ENCODE measurements at places on chromosomes 3 and 15.

- DNase-seq, result no peak
These were observed 83.6 kb upstream of the GSK3B start for GRCh38 chr3:120177707-120178306.

GRCh38 chr3:175266478-175266877 lies 407.3 kb downstream of the NAALADL2 start:
- no peak for DNase-seq

- no peak for DNase-seq
These were observed 129.4 kb downstream of the DLG1 start for GRCh38 chr3:197169028-197169427.

GRCh38 chr3:49630784-49631183 lies 43.4 kb upstream of the APEH start:
- no peak for DNase-seq

- no peak for DNase-seq
These were observed 96.5 kb upstream of the UBE2E2 start for GRCh38 chr3:23106666-23107065.

GRCh38 chr3:183532620-183533411 lies 22.7 kb downstream of the KLHL6 start:
- DNase-seq, result no peak

GRCh38 chr3:174651951-174652350 lies 207.2 kb upstream of the NAALADL2 start:
- no peak for DNase-seq

DNA sequence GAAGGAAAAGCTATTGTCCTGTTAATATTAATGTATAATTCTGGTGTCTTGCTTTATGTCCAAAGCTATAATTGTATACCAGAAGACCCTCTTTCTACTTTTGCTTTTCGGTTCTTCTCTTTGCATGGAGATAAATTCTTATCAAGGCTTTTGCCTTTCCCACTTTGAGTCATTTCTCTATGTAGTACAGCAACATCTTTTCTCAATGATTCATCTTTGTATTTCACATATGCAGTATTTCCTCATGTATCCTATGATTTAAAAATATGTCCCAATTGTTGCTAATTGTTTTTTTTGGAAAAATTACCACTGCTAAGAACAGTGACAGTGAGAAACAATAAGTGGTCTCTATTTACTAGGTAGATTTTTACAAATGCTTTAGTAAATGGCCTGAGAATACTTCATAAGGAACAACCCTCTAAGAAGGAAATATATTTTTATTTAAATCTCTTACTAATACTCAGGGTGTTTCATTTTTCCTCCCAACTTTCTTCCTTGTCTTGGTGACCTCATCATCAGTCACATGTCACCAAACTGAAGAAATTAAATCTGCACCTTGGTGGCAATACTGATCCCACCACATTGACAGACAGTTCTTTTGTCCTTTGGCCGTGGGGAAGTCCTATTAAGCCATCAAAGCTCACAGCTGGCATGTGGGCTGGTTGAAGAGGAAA lies 290.6 kb downstream of the SATB1 start:
- DNase-seq, result no peak

DNA sequence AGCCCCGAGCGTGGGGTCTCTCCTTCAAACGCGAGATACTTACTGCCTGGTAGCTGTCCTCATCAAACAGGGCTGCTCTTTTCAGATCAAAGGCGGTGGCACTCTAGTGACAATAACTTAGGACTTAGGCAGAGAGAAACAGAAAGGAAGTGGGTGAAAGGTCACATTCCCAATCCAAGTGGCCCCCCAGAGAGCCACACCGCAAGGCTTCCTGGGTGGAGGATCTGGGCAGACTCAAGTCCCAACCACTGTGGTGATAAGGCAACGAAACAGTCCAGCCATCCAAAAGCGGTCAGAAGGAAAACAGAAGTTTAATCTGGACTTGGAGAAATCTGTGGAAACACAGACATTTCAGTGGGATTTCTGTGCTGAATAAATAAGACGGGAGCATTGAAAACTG lies 227.2 kb downstream of the ADAMTS17 start:
- DNase-seq, result no peak

GRCh38 chr15:29283381-29283780 lies 13.8 kb upstream of the NSMCE3 start:
- no peak for DNase-seq

DNA sequence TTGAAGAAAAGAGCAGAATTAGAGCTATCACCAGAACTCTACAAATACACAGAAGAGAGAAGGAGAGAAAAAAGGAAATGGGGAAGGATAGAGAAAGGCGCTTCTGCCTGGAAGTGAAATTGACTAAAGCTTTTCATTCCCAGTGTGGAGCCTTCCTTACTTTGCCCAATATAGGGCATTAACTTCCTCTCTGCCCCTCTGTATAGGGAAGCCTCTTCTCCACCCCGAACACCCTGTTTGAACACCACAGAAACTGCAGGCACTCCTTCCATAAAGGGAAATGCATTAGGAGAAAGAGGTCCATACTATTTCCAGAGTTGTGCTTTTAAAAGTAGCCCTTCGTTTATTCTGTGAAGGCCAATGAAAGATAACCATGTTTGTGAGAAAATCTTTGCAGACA lies 248.5 kb downstream of the RAP2B start:
- DNase-seq, result no peak

DNA sequence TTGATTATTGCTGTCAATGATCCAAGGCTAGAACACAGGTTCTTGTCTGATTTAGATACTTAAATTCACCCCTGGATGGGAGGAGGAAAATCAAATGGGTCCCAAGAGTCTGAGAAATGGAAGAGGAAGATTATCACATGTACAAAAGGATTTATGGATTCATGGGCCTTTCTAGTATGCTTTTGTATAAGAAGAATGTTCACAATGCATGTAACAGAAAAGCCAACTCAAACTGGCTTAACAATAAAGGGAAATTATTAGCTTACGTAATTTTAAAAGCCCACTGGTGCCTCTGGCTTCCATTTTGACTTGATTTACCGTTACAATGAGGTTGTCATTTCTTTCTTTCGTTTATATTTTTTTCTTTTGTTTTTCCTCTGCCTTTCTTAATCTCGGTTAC lies 782.5 kb upstream of the GRM7 start:
- DNase-seq, result no peak

All from NCI-H1417 treated with DMSO at 0.1 percent for 48 hours (cell line).